ENCODE measurements at places on chromosomes 11 and 22.
A peak's percentile ranks its signal among the peaks of the same experiment; 100 is the strongest.

DNA sequence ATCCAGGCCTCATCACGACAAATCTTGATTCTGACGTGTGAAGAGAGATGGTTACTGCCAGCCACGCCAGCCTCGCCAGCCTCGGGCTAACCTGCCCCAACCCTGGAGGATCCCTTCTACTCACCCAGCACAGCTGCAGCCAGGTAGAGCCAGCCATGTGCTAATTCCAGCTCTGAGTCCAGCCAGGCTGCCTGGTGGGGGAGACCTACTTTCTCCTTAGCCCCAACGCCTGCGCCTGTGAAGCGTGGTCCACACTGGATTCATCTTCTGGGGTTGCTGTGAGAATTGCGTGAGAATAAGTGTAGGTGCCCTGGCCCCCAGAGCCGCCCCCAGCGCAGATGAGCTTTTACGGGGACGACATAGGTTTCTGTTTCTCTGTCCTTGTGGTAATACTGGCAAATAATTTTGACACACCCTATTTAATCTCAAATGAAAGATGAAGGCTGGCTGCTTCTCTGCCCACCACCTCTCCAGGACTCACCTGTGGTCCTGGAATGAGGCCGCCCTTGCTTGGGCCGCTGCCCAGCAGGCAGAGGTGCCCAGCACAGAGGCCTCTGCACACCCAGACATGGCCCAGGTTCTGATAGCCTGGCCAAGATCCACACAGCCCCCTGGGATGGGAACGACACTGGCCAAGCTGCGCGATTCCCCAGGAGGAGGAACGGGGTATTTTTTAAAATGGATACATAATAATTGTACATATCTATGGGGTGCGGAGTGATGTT, 528.4 kb downstream of the TBC1D22A start:
- no peak for DNase-seq

DNA sequence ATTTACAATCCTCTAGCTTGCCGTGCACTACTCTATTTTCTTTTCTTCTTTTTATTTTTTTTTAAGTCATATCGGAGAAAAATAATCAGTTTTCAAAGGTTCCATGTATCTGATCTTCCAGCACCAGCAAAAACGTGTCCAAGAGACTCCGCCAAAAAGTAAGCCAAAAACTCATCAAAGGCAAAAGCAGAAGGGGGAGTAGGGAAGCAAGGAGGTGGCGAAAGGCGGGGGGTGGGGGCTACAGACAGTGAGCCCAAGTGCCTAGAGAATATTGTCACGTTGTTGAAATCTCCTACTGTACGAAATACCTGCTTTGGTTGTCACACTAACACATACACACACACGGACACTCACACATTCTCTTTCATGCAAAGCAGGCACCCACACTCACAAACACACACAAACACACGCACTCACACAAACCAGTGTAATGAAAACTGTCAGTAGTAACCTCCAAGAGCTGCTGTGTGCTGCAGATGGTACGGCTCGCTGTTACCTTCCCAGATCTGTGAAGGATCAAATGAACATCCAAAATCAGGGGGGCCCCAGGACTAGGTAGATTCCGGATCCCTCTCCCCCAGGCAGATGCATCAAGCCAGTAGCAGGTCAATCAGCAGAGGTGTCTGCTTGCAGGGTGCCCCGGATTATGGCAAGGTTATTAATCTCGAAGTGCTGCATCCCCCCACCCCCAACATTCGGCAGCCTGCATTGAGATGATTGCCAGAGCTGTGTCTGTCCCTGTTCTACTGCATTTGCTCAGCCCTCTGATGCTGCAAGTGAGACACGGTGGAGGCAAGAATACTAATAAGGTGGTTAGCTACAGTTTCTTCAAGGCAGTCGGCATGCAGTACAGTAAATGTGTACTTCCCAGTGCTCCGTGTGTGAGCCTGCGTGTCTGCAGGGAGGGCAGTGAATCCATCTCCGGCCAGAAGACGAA, at the start of gene LRRC4C:
TSS of gene LRRC4C (minus strand) at position 188 of the 937 bp plus-strand sequence.
- no peak for DNase-seq

DNA sequence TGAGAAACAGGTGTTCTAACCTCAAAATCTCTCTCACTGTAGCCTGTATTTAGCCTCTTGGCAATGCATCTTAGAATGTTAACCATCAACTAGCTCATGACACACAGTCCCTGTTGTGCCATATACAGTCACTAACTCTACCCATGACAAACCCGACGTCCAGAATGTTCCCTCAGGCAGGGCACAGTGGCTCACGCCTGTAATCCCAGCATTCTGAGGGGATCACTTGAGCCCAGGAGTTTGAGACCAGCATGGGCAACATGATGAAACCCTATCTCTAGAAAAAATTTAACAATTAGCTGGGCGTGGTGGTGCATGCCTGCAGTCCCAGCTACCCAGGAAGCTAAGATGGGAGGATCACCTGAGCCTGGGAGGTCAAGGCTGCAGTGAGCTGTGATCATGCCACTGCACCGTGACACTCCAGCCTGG, 18.2 kb upstream of the CCDC34 start:
- DNase-seq: no peak

GRCh38 chr11:118283756-118284350, 19.8 kb upstream of the MPZL2 start:
- DNase-seq: no peak

DNA sequence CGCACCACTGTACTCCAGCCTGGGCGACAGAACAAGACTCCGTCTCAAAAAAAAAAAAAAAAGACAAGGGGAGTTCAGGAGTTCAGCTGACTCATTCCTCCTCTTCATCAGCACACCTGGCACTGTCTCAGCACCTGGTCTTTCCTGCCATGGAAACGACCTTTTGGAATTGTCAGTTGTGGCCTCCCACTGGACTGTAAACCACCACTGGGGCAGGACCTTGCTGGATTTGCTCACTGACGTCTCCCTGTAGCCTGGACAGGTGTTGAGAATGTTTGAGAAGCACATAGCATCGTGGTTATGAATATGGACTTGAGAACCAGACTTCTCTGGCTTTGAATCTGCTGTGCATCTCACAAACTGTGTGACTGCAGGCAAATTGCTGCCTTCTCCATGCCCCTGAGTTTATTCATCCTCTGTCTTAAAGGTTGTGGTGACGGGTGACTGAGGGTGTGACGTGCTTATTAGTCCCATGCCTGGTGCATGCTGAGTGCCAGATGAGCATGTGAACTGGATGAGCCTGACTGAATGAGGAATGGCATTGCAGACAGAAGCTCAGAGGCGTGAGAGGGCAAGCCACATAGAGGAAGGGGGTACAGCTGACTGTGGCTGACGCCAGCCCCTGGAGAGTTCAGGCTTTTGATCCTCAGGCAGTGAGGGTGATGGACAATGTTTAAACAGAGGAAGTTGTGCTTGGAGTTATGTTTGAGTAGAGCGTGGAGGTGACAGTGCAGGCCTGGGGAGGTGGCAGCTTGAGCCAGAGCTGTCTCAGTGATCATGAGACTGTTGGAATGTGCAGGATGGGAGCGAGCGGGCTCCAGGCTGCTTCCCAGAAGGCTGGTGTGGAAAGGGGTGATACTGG, 12.7 kb downstream of the TOM1 start:
- DNase-seq: peak; percentile 79

GRCh38 chr22:37739035-37739434, 42.2 kb downstream of the TRIOBP start:
- no peak for DNase-seq

DNA sequence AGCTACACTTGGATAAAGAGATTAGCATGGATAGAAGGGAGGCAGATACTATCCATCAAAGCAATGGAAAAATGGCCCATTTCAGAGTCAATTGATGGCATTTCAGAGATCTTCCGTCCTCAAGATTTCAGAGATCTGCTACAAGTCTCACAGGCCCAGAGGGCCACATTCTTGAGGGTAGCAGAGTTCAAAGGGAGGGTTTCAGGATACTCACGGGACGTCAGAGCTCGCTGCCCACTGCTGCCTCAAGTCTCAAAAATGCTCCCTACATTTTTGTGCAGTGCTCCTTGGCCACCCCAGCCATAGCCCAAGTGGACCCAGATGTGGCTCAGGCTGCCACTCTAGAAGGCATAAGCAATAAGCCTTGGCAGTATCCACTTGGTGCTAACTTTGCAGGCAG, 24.9 kb downstream of the RTL6 start:
- no peak for DNase-seq

DNA sequence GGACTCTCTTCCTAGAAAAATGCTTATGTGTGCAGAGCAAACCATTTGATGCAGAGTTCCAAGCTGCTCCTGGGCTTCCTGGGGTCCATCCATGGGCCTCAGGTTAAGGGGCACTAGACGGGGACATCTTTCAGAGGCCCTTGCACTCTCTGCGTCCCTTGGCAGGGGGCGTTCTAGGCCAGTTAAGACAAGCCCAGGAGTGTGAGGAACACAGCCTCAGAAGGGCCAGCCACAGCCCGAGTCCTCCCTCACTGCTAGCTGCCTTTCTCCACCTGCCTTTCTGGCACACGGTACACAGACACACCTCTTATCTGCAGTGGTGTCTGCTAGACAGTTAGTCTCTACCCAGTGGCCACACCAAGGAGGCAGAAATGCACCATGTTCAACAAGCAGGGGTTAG, 18.0 kb upstream of the BID start:
- DNase-seq: no peak

- no peak for DNase-seq
Measured at GRCh38 chr11:46122945-46123715, 1.9 kb upstream of the PHF21A start.

GRCh38 chr11:32374261-32374711, 61.1 kb downstream of the WT1 start:
- DNase-seq: peak; percentile 45

GRCh38 chr11:64316672-64317324, 561 bp downstream of the TRMT112 start:
- DNase-seq: peak; percentile 87

- DNase-seq: no peak
Measured at GRCh38 chr22:39593066-39593930, 22.7 kb downstream of the CACNA1I start.

GRCh38 chr11:121755191-121755590, 302.4 kb upstream of the SORL1-AS1 start:
- no peak for DNase-seq

GRCh38 chr11:15830741-15831428, 525.5 kb downstream of the SOX6 start:
- DNase-seq: no peak

GRCh38 chr22:45743687-45744086, 72.1 kb downstream of the ATXN10 start:
- DNase-seq: no peak

DNA sequence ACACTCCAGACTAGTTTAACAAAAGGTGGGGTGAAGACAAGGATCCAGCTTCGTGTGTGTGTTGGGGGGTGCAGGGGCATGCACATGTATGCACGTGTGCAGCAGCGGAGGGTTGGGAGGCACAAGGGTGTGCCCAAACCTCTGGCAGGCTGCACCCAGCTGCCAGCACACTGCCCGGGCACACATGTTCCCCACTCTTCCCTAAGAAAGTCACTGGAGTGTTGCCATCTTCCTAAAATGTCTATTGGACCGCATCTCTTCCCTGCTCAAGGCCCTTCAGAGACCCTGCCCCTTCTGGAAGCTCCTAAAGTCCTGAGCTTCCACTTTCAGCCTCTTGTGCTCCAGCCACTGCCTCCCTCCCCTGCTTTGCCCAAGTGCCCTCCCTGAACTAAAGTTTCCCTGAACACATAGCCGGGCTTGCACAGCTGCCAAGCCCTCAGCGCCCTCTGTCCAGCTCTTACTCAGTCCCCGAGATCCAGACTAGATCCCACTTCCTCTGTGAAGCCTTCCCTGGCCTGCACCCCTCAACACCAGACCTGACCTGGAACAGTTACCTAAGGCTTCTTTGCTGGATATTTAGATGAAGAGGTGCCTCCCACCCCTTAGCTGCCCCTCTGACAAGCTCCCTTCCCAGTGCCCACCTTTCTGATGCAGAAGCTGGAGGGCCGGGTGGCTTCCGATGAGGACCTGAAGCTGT, 6.0 kb downstream of the CFL1 start:
- no peak for DNase-seq

DNA sequence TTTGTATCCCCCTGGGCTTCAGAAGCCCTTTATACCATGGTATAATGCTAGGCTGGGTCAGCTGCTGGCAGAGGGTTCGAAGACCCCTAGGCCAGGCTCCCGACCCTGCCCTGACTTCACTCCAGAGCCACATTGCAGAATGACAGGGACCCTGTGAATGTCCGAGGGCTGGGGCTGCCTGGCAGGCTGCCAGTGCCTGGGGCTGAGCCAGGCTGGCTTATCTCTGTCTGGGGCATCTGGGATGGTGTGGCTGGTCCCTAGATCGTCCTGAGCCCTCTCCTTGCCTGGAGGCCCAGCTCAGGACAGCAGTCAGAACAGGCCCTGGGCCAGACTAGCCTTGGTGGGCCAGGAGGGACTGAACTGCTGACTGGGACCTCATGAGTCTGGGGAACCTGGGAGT, 3.7 kb downstream of the ZDHHC8 start:
- DNase-seq: no peak

DNA sequence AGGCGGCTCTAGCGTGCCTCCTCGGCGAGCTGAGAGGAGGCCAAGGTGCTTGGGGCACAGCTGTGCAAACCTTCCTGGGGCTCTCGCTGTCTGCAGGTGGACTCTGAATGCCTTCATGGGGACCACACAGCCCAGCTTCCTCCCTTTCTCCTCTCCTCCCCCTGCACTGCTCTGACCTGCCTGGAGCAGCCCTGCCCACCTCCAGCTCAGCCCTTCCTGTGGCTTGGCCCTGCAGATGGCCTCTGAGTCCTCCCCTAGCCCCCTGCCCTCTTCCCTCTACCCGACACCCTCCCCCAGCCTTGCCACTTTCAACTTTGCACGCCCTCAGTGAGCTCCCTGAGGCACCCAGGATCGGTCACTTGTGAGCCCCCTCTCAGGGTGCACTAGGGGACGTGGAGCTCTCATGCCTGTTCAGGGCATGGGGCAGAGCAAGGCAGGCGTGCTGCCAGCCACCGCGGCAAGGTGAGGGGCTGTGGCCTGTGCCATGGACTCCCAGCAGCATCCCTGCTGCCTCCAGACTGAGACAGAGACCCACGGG, 31.4 kb downstream of the PPM1F start:
- no peak for DNase-seq

DNA sequence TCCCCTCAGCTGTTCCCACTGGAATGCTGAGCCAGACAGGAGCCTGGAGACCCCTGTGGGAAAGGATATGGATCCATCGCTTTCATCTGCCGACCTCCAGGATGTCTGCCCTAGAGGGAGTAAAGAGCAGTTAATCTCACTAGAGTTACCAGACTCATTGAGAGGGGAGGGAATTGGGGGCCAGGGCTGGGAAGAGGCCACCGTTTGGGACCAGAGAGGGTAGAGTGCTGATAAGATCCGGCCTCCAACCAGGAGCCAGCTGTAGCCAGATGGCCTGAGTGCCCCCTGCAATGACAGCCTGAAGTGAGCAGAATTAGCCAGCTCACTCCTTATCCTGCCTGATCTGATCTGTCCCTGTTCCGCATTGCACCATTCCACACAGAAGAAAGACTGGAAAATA, 3.7 kb upstream of the APLNR start:
- DNase-seq: no peak

- no peak for DNase-seq
Measured at GRCh38 chr11:134468081-134468668, 56.1 kb upstream of the B3GAT1 start.

DNA sequence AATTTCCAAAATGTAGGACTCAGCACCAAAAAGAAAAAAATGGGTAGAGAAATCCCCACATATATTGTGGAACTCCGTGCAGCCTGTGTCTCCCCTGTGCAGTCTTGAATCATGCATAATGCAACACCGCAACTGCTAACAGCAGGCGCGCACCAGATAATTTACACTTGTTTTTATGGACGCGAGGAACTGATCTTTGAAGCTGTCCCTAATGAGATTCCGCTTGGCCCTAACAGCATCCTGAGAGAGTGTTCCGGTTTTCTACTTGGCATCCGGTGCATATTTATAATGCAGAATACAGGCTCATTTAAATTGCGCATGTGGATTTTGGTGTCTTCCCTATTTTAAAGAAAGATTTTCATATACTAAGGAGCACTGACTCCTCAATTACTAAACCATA, 21.1 kb downstream of the MPPED2 start:
- no peak for DNase-seq

- no peak for DNase-seq
Measured at GRCh38 chr11:117715801-117716200, 81.2 kb downstream of the DSCAML1 start.
